ENCODE measurements at places on chromosomes 4 and X. TPM values are rescaled to one million over a fixed set of nuclear protein-coding genes. Genes with fewer than 3 reads are reported as not detected.

The CHRNA9 gene
- total RNA-seq = 0.29 TPM

The MAGEA12 gene
- total RNA-seq = not detected

The VCX3A gene
- total RNA-seq = not detected

The FOXR2 gene
- not detected for total RNA-seq

The POU4F2 gene
- total RNA-seq = not detected

The NUP62CL gene
- total RNA-seq = 2.4 TPM

The CTAG1A gene
- total RNA-seq = not detected

The F8A3 gene
- 0.89 TPM for total RNA-seq

The AP1S2 gene
- total RNA-seq = 36.1 TPM

The CTAG2 gene
- not detected for total RNA-seq

The CSN2 gene
- total RNA-seq = not detected

The TMPRSS11A gene
- total RNA-seq = not detected

The SCML2 gene
- 2.1 TPM for total RNA-seq

The FGF2 gene
- 0.07 TPM for total RNA-seq

The MAB21L2 gene
- not detected for total RNA-seq

The POLA1 gene
- 25.6 TPM for total RNA-seq

The TEX13C gene
- total RNA-seq = not detected

The CDS1 gene
- 0.10 TPM for total RNA-seq

The PNMA6F gene
- total RNA-seq = not detected

The ARHGAP36 gene
- total RNA-seq = not detected

The PALLD gene
- 0.66 TPM for total RNA-seq

The PRDM8 gene
- total RNA-seq = 7.4 TPM

The RNF175 gene
- total RNA-seq = 0.34 TPM

The MSANTD1 gene
- total RNA-seq = 0.93 TPM

The NRK gene
- not detected for total RNA-seq

The SLC9B1 gene
- total RNA-seq = 1.3 TPM

The VGLL1 gene
- total RNA-seq = not detected

The SPATA4 gene
- not detected for total RNA-seq

The USP26 gene
- not detected for total RNA-seq

Data from activated naive CD4-positive, alpha-beta T cell treated with anti-CD3 and anti-CD28 coated beads, Interleukin-2, amount 10 ng/mL, durations not matched to agents 5 hours and 36 hours (primary cell).